ENCODE measurements at places on chromosomes 5 and 9. TPM values are rescaled to one million over a fixed set of nuclear protein-coding genes. Genes with fewer than 3 reads are reported as not detected.

F2RL1 gene
- 1.8 TPM for total RNA-seq

BARHL1 gene
- total RNA-seq: not detected

GRIA1 gene
- not detected for total RNA-seq

EXOSC2 gene
- total RNA-seq: 82.1 TPM

SPATA31D4 gene
- total RNA-seq: not detected

CTNND2 gene
- not detected for total RNA-seq

C9orf153 gene
- 0.16 TPM for total RNA-seq

SHC3 gene
- not detected for total RNA-seq

Data from activated CD8-positive, alpha-beta T cell treated with anti-CD3 and anti-CD28 coated beads for 36 hours (primary cell).